T47D (cell line): ENCODE measurements at places on chromosomes 3 and 15.

GRCh38 chr3:11989383-11990038, 14.7 kb upstream of the SYN2 start:
- DNase-seq: no peak

- no peak for DNase-seq
These were observed 8.6 kb upstream of the NME9 start for GRCh38 chr3:138338244-138338643.

GRCh38 chr15:86610038-86610437, 530.4 kb downstream of the AGBL1 start:
- no peak for DNase-seq

GRCh38 chr3:185807445-185808068, 17.3 kb downstream of the IGF2BP2 start:
- DNase-seq: no peak

DNA sequence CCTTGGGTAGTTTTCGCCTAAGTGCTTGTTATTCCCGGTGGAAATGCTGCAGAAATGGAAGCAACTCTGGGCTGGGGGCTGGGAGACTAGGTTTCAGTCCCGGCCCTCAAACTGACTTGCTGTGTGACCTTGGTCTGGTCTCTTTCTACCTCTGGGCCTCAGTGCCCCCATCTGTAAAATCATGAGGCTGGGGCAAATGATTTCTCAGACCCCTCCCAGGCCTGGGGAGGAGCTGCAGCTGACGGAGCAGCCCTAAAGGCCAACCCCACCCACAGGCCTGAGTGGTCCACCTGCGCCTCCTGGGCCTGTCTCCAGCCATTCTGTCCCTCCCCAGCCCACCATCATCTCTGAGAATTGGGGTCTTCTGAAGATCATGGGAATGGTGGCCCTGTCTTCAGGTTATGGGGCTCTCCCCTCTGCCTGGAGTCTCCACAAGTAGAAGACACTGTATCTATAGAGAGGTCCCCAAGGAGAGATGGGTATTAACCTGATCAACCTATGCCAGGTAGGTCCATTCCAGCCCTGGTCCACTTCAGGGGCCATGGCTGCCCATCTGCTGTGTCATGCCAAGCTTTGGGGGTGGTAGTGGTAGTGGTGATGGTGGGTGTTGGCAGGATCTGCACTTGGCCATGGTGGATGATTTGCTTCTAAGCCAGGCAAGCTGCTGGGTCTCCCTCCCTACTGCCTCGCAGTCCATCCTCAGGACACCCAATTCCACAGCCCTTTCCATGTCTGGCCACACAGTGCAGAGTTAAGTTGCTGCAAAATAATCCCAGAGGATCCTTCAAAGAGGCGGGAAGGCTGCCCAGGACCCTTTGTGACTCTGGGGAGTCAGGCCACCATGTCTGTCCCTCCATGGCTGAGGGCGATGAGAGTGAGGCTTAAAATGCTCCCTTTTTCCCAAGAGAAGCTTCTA, 46.0 kb downstream of the ITGA11 start:
- no peak for DNase-seq

DNA sequence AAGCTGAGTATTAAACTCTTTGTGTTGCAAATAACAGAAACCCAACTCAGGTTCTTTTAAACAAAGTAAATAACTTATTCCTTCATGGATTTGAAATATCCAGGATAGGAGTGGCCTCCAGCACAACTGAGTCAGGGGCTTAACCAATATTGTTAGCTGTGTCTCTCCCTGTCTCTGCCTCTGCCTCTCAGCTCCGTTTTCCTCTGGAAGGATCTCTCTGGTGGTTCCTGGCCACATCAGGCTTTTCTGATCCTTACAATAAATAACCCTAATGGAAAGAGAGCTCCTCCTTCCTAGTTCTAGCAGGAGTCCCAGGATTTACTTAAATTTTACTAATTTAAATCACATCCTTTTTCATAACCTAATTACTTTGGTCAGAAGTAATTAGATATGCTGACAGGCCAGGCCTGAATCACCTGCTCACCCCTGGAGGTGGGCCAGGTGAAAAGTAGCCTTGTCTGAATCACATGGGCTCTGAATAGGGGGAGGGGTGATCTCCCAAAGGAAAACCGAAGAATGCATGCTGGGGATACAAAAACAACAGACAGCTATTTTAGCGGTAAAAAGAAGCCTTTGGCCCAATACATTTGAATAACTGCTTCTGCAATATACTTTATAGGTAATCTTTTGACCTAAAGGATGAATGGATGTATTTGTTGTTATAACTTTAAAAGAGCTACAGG, 75.4 kb downstream of the REC114 start:
- no peak for DNase-seq

DNA sequence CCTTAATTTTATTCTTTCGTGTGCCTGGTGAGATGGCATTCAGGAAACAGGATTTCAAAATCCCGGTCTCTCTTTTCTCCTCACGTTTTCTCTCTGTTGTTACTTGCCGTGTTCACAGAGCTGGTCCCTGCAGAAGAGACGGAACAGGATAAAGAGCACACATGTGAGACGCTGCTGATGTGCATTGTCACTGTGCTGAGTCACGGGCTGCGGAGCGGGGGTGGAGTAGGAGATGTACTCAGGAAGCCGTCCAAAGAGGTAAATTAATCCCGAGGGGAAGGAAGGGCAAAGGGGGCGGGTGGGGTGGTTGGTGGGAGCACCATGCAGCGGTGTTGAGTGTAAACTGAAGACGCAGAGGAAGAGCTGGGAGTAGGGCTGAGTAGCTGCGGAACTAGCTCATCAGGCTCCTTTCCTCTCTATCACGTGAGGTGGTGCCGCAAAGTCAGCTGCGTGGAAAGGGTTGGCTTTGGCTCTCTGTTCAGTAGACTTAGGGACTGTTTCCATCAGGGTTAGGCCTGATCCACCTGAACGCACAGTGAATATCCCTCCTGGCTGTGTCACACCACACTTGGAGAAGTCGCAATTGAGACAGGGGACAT, 164.8 kb upstream of the BHLHE40 start:
- no peak for DNase-seq

DNA sequence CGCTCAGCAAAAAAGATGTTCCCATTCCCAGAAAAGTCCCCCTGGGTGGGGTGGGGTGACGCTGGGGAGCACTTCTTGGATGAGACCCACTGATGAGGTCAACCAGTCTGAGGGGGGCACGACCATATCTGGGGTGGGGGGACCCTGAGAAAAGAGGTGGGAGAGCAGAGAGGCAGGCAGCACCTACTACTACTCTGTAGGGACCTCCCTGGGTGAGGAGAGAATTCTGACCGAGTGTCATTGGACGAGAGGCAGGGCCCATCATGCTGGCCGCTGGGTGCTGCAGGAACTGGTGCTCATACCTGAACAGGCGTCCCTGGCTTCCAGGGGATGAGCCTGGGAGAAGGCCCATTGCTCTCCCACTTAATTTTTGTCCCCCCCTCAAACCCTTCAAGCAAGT, 158.8 kb downstream of the KLF13 start:
- no peak for DNase-seq

- DNase-seq: no peak
These were observed 124.2 kb downstream of the TMCO5A start for GRCh38 chr15:38058596-38059075.

DNA sequence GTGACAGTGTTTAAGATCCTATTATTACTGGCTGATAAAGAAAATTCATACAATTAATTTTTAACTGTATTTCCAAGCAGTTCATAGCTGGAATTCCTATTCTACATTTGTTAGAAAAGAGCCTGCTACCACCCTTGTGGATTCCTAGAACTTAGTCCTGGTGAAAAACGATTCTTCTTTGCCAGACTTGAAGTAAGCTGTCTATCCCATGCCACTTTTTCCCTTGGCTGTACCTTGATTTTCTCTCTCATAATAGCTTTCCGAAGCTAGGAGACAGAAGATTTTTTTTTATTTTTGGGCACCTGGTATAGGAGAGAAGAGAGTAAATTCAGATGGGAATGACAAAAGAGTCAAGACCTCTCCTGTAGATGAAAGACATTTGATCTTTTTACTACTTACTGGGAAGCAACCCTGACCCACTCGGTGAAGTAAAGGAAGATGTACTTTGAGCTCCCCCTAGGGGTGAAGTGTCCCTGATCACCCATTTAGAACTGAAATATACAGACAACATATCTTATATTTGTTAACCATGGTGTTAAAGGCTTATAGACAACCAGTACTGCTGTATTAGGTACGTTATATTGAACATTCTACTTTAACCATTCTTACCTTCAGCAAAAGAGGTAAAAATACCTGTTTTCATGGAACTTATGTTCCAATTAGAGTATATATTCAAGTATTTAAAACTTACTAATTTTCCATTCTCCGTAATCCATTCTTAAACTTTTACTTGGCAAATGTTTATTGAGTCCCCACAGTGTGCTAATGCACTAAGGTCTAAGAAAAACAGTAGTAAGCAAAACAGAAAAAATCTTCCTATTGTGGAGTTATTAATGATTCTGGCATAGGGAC, 36.2 kb upstream of the C3orf38 start:
- DNase-seq: peak; percentile 78

DNA sequence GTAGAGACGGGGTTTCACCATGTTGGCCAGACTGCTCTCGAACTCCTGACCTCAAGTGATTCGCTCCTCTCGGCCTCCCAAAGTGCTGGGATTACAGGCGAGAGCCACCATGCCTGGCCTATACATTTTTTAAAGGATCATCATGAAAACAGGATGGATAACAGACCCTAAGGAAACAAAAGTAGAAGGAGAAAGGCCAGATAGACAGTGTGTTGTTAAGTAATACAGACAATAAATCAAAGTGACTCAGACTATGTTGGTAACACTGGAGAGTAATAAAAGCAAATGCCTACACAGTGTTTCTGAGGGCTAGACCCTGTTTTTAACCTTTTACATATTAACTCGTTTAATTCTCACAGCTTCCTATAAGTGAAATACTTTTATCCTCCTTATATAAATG, 133.8 kb upstream of the MCTP2 start:
- DNase-seq: no peak

- DNase-seq: no peak
These were observed 196.7 kb upstream of the TPRG1 start for GRCh38 chr3:188974856-188975599.

GRCh38 chr15:37801529-37801928, 132.9 kb upstream of the TMCO5A start:
- no peak for DNase-seq

DNA sequence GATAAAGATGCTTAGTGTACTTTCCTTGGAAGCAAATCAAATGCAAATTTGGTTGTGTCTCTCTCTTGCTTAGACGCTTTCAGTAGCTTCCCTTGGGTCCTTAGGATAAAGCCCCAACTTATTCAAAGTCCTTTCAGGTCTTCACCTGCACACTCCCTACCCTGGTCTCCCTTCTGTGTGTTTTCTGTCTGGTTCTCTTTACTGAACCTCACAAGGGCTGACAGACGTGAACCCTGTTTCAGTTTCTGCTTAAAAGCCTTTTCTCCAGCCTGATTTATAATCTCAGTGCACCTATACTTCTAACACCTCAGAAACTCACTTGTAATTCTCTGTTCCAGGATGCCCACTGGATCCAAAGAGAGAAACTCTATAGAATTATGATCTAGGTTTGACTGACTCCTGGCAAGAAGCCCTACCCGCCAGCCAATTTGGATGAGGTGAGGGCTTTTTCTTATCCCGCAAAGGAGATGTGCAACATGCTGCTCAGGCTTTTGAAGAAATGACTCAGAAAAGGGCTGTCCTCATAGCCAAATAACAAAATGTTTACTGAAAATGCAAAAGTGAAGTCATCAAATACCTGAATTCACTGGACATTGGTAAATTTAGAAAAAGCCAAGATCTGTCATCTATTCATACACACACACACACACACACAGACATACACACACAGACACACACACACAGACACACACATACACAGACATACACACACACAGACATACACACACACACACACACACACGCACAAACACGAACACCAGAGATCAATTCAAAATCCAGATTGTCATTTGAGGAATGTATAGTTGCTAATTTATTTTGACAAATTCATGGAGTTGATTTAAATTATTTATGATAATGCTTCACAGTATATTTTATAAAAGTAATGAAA, 102.4 kb upstream of the EOMES start:
- DNase-seq: no peak
